Cardiac fibroblast (primary cell): ENCODE measurements at places on chromosomes 16 and 17.

DNA sequence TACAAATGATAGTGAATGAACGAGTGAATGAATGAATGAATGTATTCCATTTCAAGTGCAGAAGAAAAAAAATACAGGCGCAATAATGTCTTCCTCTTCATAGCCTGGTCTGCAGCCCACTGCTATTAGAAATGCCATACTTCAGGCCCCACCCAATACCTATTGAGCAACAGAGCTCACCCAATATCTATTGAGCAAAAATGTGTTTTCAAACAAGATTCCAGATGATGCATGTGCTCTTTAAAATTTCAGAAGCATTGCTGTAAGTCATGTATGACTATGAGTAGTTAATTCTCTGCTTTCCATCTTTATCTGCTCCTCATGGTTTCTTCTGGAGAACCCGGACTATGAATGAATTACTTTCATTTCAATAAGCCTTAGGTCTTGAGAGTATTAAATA lies 308.2 kb downstream of the XYLT1 start:
- no peak for DNase-seq

DNA sequence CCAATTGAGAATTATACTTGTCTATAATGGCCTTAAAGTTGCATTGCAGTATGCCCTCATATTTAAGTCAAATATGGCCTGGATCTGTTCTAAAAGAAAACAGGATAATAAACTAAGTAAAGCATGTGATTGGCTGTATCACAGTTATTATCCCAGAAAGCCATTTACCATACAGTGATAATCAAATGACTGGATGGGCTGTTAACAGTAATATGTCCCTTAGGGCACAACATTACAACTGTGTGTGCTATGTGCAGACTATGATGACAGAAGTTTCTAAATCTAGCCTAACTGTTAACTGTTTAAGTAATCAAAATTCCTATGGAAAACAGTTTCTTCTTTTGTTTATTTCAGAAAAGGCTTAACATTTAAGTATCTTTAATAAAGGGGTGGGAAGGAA lies 145.7 kb downstream of the STXBP4 start:
- DNase-seq: no peak

GRCh38 chr17:78401246-78401645 lies 22.8 kb downstream of the PGS1 start:
- DNase-seq: peak; percentile 44

DNA sequence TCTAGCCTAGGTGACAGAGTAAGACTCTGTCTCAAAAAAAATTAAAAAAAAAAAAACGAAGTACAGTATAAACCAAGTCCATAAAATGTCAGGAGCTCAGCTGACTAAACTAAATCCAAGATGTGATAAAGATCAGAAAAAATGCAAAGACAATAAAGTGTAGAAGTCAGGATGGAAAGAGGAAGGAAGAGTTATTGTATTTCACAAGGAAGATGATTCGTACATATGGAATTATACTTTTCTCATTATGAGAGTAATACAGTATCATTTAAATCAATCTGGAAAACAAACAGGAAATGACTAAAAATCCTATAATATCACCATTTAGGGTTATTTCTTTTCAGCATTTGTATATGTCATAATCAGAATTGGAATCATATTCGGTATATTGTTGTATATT lies 11.4 kb upstream of the APOH start:
- peak; percentile 37 for DNase-seq

DNA sequence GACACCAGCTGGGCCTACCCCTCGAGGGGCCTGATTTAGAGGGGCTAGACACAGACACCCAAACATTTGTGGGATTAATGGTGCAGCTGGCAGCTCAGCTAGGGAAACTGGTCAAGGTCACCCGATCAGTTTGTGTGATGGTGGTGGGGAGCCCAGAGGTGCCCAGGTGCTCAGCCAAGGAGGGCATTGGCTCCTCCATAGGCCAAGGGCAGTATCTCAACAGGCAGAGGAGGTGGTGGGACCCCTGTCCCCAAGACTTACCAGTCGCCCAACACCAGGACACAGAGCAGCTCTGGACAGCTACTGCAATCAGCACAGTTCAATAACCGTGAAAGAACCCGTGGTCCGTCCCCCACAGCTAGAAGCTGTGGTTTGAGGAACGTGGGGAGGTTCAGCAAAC lies 120.9 kb downstream of the C16orf78 start:
- DNase-seq: no peak

DNA sequence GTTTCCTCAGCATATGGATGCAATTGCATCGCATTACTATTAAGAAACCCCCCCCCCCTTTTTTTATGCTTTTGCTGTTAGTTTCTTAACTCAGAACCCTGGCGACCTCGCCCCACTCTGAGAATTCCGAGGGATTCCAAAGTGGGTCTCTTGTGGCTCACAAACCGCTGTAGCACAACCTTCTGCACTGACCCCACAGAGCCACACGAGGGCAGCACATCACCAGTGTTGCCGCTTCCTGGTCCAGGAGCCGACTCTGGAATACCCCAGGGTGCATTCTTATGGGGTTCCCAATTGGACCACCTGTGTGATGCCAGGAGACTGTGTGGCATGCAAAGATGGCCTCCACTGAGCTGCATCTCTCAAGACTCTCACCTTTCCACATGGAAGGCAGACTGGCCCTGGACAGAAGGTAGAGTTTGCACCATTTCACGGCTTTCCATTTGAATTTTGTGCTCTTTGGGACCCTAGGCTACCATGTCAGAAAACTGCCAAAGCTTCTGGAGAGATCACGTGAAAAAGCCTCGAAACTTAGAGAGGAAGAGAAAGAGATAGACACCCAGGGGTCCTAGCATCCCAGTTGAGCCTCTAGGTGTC lies 432.7 kb upstream of the ASIC2 start:
- DNase-seq: peak; percentile 25

DNA sequence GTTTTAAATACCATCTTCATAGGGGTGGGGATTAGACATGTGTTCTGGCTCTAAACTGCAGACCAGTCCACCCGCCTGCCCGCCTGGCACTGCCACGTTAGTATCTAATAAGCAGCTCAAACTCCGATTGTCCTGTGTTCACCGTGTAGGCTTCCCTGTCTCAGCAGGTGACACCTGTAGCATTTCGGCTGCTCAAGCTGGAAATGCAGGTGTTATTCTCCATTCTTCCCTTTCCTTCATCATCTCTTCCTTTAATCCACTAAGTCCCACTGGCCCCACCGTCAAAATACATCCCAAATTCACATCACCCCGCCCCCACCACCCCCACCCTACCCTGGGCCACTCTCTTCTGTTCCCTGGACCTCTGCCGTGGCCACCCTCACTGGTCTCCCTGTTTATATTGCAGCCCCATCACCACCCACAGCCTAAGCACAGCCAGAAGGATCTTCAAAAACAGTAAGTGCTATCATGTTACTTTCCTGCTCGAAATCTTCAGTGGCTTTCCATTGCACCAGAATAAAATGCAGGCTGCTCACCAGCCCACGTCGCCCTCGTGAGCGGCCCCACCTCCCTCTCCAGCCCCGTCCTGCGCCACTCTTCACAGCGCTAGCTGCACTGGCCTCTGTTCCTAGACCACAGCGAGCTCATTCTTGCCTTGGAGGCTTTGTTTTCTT lies 65.1 kb downstream of the RTN4RL1 start:
- peak; percentile 39 for DNase-seq

DNA sequence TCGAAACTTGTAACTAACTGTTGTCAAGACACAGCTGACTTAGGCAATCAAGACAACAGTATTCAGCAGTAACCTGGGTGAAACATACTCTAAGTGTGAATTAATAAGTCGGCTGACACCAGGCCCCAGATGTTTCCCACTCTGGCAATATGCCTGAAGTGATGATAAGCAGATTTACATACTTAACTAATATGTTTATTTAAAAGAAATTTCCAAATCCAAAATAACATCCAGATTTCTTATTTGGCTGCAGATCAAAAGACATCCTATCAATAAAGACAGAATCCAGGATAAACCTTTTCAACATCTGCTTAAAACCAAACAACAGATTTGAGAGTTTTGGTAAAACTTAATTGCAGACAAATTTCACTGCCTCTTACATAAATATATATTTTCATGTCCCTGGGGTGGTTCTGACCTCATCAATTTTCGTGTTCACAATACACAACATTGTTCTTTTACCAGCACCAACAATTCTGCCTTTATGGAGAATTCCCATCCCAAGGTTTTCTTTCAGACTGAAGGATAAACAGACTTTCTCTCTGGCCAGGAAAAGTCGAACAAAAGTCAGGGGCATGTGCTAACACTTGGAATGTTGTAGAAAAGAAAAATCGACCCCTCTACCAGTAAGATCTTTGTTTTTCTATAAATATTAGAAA lies 45.1 kb upstream of the TOX3 start:
- no peak for DNase-seq

DNA sequence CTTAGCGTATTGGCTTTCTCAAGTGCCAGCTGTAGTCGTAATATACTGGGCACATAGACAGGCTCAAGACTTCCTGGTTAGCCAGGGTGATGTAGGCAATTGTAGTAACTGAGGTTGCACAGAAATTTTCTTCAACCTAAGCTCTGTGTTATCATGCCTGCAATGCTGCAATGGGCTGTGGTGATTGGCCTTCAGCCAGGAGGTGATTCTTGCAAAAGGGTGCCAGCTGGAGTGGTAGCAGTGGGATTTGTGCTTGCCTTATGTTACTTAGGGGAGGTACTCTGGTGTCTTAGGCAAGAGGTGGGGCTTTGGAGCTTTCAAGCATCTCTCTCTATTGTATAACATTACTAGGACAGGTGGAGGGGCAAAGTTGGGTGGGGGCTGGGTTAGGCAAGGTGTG lies 495.1 kb downstream of the CDH11 start:
- no peak for DNase-seq

DNA sequence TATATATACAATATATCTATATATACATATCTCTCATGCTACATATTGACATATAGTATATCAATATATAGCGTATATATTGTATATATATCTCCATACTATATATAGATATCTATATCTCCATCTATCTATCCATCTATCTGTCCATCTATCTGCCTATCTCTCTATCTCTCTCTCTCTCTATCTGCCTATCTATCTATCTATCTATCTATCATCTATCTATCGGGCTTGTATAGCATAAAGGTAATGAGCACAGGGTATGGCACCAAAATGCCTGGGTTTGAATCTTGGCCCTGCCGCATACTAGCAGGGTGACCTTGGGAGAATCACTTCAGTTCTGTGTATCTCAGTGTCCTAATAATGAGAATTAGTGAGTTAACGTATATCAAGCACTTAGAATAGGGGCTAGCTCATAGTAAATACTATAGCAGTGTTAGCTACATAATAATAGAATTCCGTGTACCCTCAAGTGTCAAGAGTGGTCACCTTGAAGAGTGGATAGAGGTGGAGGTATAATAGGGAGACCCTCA lies 1.5 kb downstream of the ST6GALNAC1 start:
- DNase-seq: no peak

DNA sequence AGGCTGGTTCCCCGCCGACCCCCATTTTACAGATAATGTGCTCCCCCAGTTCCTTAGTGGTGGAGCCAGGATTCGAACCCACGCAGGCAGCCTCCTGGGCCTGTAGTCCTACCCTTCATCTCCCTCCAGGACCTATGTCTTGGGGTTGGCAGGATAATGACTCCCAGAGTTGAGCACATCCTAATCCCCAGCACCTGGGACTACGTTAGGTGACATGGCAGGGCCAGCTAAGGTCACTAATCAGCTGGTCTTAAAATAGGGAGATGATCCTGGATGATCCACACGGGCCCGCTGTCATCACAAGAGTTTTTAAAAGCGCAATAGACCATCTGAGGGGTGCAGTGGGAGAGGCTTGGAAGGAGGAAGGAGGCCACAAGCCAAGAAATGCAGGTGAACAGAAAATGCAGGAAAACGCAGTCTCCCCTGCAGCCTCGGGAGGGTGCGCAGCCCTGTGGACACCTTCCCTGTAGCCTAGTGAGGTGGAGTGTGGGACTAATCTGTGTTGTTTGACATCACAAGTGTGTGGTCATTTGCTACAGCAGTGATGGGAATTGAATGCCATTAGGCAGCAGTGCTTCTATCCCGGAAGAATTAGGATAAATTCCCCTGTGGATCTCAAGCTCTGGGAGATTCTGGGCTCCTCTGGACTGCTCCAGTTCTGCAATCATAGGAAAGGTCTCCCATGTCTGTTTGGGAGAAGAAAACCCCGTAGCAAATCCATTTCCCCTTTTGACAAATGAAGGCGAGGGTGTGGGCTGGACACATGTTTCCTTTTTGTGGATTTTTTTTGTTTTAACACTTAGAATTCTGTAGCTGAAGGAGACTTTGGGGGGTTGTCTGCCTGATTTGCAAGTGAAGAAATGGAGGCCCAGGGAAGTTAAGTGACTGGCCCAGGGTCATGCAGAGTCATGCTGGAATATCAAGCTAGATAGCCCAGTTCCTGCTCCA lies 297.7 kb downstream of the SEC14L1 start:
- no peak for DNase-seq

DNA sequence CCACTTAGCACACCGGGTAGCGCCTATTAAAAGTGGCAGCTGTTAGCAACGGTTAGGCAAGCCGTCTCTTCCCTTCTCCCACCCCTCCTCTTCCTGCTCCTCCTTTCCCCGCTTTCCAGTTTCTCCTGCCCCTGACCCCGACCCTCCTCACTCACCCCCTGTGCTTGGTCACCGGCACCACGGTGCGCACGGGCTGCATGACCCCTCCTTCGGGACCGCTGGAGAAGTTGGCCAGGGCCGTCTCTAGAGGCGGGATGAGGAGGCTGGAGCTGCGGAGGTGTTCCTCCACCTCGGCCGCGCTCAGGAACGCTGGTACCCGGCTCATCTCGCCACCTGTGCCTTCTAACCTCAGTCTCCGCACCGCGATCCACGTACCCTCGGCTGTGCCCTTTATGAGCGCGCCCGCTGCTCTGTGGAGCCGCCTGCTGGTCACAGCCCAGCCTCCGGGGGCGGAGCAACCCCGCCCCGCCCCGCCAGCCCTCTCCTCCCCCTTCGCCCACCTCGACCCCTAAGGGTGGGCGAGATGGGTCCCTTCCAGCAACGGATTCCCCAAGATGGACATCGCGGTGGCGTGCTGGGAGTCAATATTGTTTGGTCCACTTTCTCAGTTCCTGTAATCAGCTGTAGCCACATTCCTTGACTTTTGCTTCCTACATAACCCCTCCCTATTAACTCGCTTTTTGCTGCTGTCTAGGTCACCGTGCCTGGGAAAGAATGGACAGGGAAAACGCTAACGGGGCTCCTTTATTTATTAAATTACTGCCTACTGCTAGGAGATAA lies at the start of gene CRYM:
TSS of gene CRYM (minus strand) at position 364 of the 780 bp plus-strand sequence. CDS start at position 325, 39 bp downstream.
- DNase-seq: peak; percentile 31

DNA sequence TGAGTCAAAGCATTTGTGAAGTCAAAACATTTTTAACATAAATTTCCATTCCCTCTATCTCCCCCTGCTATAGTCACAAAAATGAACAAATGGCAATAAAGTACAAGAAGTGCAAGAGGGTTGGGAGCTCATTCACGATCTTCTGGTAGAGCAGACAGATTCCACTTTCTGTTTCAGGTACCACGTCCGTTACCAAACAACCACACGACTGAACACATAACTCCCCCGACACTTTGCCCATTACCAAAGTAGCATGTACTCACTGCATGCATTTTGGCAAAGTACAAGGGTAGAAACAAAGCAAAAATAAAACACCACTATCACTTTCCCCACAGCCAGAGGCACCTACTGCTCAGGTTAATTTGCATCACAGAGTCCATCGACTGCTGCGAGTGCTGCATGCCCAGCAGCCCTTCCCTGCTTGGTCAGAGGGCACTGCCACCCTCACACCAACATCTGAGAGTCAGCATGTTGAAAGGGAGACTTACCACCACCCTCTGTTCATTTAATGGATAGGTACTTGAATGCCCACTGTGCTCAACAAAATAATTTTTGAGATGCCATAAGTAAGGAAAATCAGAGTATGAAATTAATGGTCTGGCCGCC lies 150.3 kb upstream of the AXIN2 start:
- no peak for DNase-seq
